ENCODE measurements at places on chromosomes 3 and 15.
A peak's percentile ranks its signal among the peaks of the same experiment; 100 is the strongest.

GRCh38 chr3:177041730-177042551, 155.3 kb downstream of the TBL1XR1 start:
- no peak for DNase-seq

DNA sequence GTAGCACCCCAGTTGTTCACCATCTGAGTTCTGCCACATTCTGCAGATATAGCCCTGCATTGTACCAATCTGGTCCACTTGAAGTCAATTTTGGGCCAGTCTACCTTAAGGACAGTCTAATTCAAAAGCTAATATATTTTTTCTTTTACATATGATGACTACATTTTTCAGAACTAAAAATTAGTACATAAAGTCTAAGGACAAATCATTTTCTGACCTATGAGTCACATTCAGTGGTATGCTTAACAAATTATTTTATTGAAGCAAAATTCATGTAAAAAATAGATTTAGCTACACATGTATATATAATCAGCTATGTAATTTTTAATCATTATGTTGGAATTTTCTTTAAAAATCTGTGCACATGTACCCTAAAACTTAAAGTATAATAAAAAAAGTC, 52.1 kb upstream of the IL12A start:
- no peak for DNase-seq

DNA sequence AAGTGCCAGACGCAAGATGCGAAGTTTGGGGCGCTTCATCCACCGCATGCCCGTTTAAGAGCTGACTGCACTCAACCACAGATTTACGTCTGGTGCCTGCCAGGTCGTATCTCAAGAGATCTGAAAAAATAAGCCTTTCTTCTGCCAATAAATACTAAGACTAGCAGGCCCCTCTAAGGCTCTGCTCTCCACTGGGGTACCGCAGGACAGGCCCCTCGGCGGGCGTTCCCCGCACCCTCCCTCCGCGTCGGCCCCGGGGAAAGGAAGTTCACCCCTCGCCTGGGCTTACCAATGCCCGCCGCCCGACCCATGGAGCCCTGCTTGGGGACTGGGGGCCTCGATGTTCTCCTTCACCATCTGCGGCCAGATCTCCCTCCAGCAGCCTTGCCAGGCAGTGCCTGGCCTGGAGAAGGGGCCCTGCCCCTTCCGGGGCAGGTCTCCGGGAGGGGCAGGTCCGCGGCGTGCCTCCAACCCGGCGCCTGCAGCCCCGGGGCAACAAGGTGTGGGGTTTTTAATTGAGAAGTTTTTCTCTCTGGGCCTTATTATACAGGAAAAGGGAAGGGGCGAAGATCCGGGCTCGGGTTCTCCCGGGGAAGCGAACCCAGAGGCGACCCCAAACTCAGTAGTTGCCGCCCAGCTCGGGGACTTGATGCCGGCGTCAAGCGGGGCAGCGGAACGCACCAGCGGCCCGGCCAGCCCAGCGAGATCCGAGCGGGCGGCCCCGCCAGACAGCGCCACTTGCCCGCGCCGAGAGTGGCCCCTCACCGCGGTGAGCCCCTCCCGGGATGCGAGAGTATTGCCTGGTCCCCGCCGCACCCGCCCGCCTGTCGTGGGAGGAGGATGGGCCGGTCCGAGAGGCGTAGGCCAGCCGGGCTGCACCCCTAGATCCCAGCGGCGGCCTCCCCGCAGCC, 735 bp downstream of the GOLGA8B start:
- DNase-seq: peak; percentile 34

- no peak for DNase-seq
Measured at GRCh38 chr3:172911142-172911541, 160.6 kb downstream of the ECT2 start.

GRCh38 chr15:67110361-67110781, 45.0 kb downstream of the SMAD3 start:
- no peak for DNase-seq

DNA sequence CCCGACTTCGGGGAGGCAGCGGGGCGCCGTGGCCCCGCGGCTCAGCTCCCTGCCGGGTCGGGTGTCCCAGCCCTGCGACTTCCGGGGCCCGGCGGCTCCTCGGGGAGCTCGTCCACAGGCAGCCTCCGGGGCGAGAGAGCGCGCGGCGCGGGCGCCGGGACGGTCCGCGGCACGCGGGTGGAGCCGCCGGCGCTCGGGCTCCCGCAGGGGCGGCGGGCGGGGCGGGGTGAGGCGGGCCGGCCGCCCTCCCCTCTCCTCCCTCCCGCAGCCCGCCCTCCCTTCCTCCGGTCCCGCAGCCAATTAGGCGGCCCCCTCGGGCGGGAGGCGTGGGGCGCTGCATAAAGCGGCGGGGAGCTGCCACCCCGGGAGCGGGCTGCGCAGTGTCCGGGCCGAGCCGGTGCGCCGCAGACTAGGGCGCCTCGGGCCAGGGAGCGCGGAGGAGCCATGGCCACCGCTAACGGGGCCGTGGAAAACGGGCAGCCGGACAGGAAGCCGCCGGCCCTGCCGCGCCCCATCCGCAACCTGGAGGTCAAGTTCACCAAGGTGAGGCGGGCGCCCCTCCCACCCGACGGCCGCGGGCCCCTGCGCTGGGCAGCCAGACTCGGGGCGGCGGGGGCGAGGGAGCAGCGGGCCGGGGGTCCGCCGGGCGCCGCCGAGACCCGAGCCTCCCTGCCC, at the start of gene ALDH1A3:
Gene ALDH1A3, plus strand, starts transcription at position 368 of the 675 bp plus-strand sequence. Its CDS starts 77 bp downstream, at position 445.
- no peak for DNase-seq

DNA sequence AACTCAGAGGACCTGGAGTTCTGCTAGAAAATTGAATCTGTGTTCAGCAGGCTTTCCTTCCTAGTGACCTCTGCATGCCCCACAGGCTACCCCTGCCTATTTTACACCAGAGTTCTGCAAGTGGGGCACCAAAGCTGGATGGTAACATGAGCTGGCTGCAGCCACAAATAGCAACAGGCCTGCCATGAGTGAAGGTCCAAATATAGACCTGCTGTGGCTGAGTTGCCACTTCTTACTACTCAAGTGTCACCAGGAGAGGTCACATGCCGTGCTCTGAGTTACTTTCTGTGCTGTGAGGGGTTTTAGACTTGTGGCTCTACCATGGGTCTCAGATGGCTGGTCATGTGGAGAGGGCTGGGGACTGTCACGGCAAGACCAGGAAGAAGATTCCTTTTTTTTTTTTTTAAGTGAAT, at the start of gene FSD2:
Gene FSD2, minus strand, starts transcription at position 76 of the 413 bp plus-strand sequence. CDS start 18,679 bp downstream, outside the sequence.
- DNase-seq: no peak

DNA sequence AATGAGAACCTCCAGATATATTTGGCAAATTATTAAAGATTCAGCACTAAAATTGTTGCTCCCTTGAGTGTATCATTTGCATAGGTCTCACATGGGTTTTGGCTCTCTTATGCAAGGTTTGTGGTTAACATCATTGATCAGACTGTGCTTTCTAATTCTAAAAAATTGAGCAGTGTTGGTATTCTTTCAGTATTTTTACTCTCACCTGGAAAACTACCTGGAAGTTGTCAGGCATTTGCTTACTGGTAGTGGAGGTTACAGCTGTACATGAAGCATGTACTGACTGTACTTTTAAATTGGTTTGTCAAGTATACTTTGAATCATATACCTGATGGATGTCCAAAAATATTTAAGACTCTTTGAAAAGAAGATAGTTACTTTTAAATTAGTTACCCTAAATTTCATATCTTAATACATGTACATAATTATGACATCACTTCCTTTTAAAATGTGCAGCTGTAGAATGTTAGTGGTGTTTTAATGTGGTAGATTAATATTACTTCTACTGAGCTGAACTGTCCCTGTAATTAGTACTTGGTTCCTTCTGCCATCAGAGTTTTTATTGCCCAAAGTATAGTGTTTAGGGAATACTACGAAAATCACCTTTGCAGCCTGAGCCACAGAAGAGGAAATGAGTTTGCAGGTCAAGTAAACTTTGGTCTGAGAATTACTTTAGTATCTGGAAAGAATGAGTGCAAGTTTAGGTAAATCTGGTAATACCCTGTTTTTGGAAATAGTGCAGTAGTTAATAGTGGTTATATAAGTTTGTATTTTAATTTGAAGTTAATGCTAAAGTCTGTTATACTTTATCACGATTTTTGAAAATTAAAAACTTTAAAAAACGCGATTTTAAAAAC, 2.8 kb downstream of the CHD2 start:
- DNase-seq: peak; percentile 61

Measured in CD4-positive, alpha-beta T cell treated with Interleukin-17A for 1 hour (primary cell).